Central memory CD8-positive, alpha-beta T cell (primary cell): ENCODE measurements at places on chromosomes 5 and 9.
A peak's percentile ranks its signal among the peaks of the same experiment; 100 is the strongest.

GRCh38 chr5:77379558-77380061 is 112.5 kb downstream of the WDR41 start:
- H3K4me1 ChIP-seq: peaks cover 10% of the 10 kb centered on the region
- H3K36me3 ChIP-seq: no peaks in the 10 kb centered on the region
- no peak for DNase-seq
- peaks cover 12% of the 10 kb centered on the region for H3K27me3 ChIP-seq

DNA sequence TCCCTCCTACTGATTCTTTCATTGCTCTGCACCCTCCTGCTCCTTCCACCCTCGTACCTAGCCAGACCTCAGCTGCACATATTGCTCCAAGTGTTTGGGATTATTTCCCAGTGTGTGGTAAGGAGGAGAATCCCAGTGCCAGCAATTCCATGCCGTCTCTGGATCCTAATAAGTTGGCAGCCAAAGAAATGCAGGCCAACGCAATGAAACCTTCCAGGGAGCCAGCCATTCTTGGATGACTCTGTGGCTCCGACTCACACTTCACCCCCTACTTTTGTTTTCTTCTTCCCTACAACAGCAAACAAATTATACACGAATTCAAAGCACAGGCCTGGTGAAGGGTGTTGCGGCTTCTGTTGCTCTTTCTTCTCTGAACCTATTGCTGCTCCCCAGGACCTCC is 82.5 kb upstream of the SLC1A3 start:
- no peak overlapping the region for H3K27ac ChIP-seq
- no peak overlapping the region for H3K4me3 ChIP-seq
- H3K27me3 ChIP-seq: peaks cover 5% of the 10 kb centered on the region
- no peaks in the 10 kb centered on the region for H3K36me3 ChIP-seq

DNA sequence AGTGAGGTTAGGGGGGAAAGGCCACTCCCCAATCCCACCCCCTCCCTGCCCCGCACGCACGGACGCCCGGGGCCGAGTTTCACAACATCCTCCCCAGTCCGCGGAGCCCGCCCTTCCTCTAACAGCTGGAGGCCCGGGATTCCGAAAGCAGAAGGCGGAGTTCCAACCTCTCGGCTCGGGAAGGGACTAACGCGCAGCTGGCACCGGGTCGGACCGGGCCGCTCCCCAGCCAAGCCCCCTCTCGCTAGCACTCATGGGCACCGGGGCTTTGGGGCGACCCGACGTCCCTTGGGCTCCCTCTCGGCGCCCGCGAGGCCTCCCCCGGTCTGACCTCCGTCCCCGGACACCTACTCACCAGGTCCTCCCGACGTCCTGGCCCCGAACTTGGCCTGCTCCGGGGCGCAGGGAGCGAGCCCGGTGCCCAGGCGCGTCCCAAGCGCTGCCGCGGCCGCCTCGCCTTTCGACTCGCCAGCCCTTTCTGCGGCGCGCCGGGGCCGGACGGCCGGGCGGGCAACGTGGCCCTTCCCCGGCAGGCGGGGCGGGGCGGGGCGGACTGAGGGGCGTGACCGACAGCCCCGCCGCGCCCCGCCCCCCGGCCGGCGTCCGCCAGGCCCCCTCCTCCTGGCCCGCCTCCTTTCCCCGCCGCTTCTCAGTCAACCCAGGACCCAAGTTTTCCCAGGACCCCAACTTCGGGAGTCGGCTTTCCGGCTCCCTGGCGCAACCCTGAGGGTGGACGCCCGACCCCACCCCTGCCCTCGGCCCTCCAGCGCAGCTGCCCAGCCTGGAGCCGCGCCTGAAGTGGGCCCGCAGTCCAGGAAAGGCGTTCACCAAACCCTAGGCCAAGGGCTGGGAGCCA is at the start of gene MGAT1:
Gene MGAT1 (minus strand): TSS at position 482 of the 856 bp plus-strand sequence. CDS start 9,835 bp downstream, outside the sequence.
- no peaks in the 10 kb centered on the region for H3K27me3 ChIP-seq
- peaks cover 24% of the 10 kb centered on the region for H3K36me3 ChIP-seq
- peak within 1 kb of the TSS; percentile 75 for H3K4me3 ChIP-seq
- H3K27ac ChIP-seq: peak within 1 kb of the TSS; percentile 92
- H3K4me1 ChIP-seq: peaks cover 81% of the 10 kb centered on the region
- DNase-seq: peak; percentile 40

DNA sequence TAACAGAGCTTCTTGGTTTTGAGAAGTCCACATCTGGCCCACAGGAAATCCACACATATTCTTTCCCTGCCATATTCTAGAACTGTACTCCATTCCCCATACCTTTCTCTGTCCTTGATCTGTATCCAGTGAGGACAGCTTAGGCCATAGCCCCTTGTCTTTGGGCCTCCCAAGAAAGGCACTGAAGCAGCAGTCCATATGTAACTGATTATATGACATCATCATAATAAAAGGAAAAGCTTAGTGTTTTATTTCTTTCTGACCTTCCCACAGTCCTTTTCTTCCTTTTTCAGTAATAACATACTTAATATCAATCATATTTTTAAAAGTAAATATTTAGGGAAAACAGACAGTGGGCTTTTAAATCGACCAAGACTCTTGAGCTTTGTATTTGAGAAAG is 222.0 kb downstream of the EDIL3 start:
- H3K27ac ChIP-seq: no peak overlapping the region
- DNase-seq: no peak
- H3K27me3 ChIP-seq: no peaks in the 10 kb centered on the region
- no peaks in the 10 kb centered on the region for H3K36me3 ChIP-seq
- no peak overlapping the region for H3K4me3 ChIP-seq

- no peak overlapping the region for H3K27ac ChIP-seq
- no peaks in the 10 kb centered on the region for H3K4me1 ChIP-seq
- H3K27me3 ChIP-seq: peaks cover 69% of the 10 kb centered on the region
- no peak for DNase-seq
- no peaks in the 10 kb centered on the region for H3K36me3 ChIP-seq
- H3K4me3 ChIP-seq: no peak overlapping the region
These were observed 203.0 kb upstream of the TUT7 start for GRCh38 chr9:86557063-86557766.

DNA sequence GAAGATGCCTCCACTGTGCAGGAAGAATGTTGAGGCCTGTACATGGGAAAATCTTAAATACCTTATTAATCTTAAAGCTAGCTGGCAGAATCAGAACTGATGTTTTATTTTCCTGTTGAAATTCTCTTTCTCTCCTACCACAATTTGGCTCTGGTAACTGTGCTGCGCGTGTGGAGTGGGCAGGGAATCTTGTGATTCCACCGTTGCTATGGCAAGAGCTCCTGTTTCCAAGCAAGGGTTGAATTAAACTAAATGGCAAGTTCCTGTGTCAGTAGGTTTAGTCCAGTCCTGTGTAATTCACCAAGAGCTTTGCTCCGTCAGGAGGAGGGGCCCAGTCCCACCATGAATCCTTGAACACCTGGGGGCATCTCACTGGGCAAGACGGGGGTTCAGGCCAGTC is 36.4 kb downstream of the NXNL2 start:
- DNase-seq: no peak
- H3K27ac ChIP-seq: no peak overlapping the region
- H3K36me3 ChIP-seq: no peaks in the 10 kb centered on the region

DNA sequence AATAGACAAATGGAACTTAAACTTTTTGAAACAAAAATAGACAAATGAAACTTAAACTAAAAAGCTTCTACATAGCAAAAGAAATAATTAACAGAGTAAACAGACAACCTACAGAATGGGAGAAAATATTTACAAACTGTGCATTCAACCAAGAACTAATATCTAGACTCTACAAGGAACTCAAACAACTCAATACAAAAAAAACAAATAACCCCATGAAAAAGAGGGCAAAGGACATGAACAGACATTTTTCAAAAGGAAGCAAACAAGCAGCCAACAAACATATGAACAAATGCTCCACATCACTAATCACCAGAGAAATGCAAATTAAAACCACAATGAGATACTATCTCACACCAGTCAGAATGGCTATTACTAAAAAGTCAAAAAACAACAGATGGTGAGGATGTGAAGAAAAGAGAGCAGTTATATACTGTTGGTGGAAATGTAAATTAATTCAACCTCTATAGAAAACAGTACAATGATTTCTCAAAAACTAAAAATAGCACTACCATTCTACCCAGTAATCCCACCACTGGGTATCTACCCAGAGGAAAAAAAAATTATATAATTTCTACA is 170.8 kb upstream of the RGMB start:
- peaks cover 3% of the 10 kb centered on the region for H3K36me3 ChIP-seq
- no peaks in the 10 kb centered on the region for H3K27me3 ChIP-seq
- H3K4me1 ChIP-seq: no peaks in the 10 kb centered on the region

GRCh38 chr9:96559339-96559943 is 60.2 kb downstream of the CDC14B start:
- peaks cover 4% of the 10 kb centered on the region for H3K4me1 ChIP-seq
- DNase-seq: no peak
- peaks cover 14% of the 10 kb centered on the region for H3K36me3 ChIP-seq
- H3K27ac ChIP-seq: no peak overlapping the region
- H3K4me3 ChIP-seq: no peak overlapping the region

- no peak overlapping the region for H3K4me3 ChIP-seq
- no peaks in the 10 kb centered on the region for H3K4me1 ChIP-seq
- no peak overlapping the region for H3K27ac ChIP-seq
- H3K36me3 ChIP-seq: no peaks in the 10 kb centered on the region
- no peak for DNase-seq
- H3K27me3 ChIP-seq: peaks cover 30% of the 10 kb centered on the region
These were observed 66.7 kb upstream of the CAST start for GRCh38 chr5:96595300-96596090.

GRCh38 chr9:113184539-113184938 is 33.7 kb downstream of the SLC31A2 start:
- peaks cover 53% of the 10 kb centered on the region for H3K36me3 ChIP-seq
- H3K4me3 ChIP-seq: no peak overlapping the region
- peaks cover 6% of the 10 kb centered on the region for H3K4me1 ChIP-seq
- DNase-seq: no peak
- no peaks in the 10 kb centered on the region for H3K27me3 ChIP-seq

DNA sequence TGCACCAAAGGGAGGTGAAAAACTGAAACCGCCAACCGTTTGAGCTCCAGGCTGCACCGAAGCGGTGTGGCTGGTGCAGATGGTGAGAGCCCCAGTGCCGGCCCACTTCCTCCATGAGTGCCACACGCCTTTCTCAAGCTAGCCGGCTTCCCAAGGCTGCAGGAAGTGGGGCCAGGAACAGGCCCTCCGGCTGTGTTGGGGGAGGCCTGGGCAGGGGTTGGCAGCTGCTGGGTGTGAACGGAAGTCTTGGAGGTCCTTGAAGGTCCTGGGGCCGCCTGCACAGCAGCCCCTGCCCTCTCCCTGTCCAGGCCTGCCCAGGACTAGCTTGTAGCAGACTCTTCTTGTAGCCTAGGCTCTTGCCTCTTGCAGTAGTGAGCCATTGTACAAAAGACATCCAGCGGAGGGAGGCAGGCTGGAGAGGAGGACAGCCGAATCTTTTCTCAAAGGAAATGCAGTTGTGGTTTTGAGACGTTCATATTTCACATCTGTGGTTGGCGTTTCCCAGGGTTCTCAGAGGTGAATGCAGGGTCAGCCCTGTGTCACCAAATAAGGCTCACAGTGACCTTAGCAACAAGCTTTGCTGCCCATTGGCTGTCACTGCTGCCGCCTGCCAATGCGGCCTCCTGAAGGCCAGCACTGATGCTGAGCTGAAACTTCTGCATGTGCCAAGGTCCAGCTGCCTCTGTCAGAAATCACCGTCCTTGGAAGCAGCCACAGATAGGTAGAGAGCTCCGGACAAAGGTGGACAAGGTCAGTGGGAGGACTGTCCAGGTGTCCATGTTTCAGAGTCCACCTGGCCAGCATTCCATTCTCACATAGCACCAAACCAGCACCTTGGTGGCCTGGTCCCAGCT is 23.9 kb downstream of the IRF1 start:
- H3K36me3 ChIP-seq: peaks cover 70% of the 10 kb centered on the region
- H3K27me3 ChIP-seq: no peaks in the 10 kb centered on the region
- H3K4me3 ChIP-seq: peak overlapping the region; percentile 77
- peak overlapping the region; percentile 100 for H3K27ac ChIP-seq
- peaks cover 98% of the 10 kb centered on the region for H3K4me1 ChIP-seq
- DNase-seq: no peak

DNA sequence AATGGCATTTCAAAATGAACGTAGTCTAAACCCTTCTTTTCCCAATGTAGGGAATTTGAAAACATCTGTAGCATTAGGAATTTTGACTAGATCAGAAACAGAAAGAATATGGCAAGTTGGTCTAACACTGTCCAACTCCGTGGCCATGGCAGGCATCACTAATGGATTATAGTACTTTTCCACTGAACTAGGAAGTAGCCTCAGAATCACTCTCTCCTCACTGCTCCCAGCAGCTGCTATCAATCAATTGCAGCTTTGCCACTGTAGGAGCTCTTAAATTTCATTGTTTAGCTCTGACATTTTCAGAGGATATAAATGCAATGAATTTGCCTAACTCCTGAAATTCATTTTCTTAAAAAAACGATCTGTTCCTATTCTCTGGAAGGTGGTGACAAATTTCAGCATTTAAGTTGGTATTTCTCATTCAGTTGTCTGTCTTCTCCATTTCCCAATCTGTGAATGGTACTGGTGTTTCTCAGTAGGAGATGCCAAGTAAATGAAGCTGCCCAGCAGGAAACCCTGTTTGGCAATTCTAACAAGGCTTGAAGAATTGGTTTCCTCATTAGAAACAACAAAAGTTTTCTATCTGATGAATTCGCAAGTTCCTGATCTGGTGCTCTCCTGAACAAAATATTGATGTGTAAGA is 64.7 kb downstream of the TLR4 start:
- H3K4me1 ChIP-seq: no peaks in the 10 kb centered on the region
- H3K36me3 ChIP-seq: no peaks in the 10 kb centered on the region
- no peak overlapping the region for H3K4me3 ChIP-seq
- DNase-seq: no peak
- H3K27ac ChIP-seq: no peak overlapping the region

- H3K27me3 ChIP-seq: no peaks in the 10 kb centered on the region
- no peaks in the 10 kb centered on the region for H3K4me1 ChIP-seq
- no peak for DNase-seq
These were observed 138.0 kb upstream of the KCNN2 start for GRCh38 chr5:114223866-114224265.

GRCh38 chr9:92616655-92617111 is 53.2 kb downstream of the IPPK start:
- H3K27me3 ChIP-seq: no peaks in the 10 kb centered on the region
- H3K27ac ChIP-seq: peak overlapping the region; percentile 55
- no peaks in the 10 kb centered on the region for H3K4me1 ChIP-seq
- H3K4me3 ChIP-seq: no peak overlapping the region
- no peak for DNase-seq

DNA sequence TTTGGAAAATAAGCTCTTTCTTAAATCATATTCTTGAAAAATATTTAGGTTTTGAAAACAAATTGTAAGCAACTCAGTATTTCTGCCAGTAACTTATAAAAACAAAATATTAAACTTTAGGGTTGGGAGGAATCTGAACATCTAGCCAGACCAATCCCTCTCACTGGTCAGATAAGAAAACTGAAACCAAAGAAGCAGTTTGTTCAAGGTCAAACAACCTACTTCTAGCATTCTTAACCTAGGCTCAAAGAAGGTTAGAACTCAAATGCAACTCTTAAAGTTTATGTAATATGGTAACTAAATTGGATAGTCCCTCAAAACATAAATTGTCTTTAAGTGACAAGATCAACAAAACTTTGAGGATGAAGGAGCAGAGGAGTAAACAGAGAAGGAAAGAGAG is 374.9 kb upstream of the TNC start:
- no peak overlapping the region for H3K27ac ChIP-seq
- H3K4me3 ChIP-seq: no peak overlapping the region
- H3K4me1 ChIP-seq: no peaks in the 10 kb centered on the region
- DNase-seq: no peak
- peaks cover 18% of the 10 kb centered on the region for H3K27me3 ChIP-seq
